ENCODE measurements at places on chromosomes 16 and 17.

DNA sequence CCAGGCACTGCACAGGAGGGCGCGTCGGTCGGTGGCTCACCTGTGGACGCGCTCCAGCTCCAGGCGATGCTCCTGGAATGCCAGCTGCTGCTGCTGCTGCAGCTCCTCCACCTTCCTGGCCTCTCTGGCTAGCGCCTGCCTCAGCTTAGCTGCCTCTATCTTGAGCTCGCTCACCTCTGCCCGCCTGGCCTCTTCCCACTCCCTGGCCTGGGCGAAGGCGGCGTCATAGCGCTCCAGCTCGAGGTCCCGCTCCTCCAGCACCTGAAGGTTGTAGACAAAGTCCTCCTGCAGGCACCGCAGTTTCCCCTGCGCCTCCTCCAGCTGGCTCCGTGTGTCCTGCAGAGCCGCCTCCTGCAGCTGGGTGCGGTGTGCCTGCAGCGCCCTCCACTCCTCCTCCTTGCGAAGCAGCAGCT lies 11.1 kb downstream of the CCDC57 start:
- DNase-seq: no peak

GRCh38 chr17:74733365-74734122 lies 3.5 kb upstream of the RAB37 start:
- DNase-seq: no peak

DNA sequence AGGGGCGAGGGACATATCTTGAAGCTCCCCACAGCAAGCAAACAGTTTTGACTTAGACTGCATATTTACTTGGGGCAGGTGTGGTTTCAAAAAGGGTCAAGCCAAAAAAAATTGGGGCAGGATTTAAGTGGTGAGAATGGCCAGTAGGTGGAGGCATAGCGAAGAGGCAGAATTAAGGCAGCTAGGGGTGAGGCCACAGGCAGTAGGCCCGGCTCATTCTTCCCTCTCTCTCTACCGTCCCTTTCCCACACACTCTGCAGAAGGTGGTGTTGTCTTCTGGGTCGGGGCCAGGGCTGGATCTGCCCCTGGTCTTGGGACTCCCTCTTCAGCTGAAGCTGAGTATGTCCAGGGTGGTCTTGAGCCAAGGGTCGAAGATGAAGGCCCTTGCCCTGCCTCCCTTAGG lies 2.6 kb downstream of the SHBG start:
- peak; percentile 46 for DNase-seq

- DNase-seq: no peak
Observed at GRCh38 chr16:12092544-12092921, 116.0 kb downstream of the SNX29 start.

GRCh38 chr16:86406056-86406455 lies 104.3 kb upstream of the FOXF1 start:
- no peak for DNase-seq

- no peak for DNase-seq
Observed at GRCh38 chr16:24324421-24324820, 68.3 kb downstream of the CACNG3 start.

DNA sequence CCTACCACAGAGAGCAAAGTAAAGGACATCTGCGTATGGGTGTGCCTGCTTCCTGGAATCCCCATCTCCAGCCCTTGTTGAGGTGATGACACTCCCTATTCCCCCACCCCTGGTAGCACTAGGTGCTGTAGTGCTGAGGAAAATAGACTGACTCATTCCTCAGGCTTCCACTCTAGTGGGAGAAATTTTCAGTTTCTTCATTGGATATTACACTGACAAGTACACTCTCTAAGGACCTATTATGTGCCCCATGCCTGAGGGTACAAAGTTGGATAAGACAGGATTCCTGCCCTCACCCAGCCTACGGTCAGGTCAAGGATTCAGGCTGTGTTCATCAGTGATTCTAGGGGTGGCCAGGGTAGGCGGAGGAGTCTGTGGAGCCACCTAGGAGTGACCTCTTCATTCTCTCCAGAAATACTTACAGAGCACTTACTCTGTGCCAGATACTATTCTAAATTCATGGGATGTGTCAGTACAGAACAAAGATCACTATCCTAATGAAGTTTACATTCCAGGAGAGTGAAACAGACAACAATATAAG lies 4.5 kb upstream of the ZC3H7A start:
- DNase-seq: no peak

GRCh38 chr17:42290577-42290976 lies 2.3 kb downstream of the STAT5A start:
- no peak for DNase-seq

- no peak for DNase-seq
Observed at GRCh38 chr17:76434870-76435269, 18.1 kb downstream of the UBE2O start.

GRCh38 chr17:50289991-50290702 lies 15.9 kb downstream of the TMEM92 start:
- peak; percentile 36 for DNase-seq

DNA sequence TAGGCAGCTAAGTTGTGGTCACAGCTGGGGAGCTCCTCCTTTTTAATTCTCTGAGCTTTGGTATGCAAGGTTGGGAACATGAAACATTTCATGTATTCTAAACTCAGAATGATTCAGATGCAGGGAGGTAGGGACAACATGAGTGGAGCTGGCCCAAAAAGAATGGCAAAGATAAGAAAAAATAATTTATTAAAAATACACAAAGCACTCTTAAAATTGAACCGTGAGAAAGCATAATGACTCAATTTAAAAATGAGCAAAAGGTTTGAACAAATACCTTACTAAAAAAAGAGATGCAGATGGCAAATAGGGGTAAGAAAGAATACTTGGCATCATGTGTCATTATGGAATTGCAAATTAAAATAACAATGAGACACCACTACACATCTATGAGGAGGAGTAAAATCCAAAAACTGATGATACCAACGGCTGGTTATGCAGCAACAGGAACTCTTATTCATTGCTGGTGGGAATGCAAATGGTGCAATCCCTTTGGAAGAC lies 175.6 kb upstream of the IRX3 start:
- no peak for DNase-seq

- DNase-seq: no peak
Observed at GRCh38 chr17:339193-340061, 13.2 kb downstream of the RPH3AL start.

GRCh38 chr16:81527477-81528178 lies 83.0 kb downstream of the CMIP start:
- no peak for DNase-seq

- DNase-seq: no peak
Observed at GRCh38 chr16:89375021-89375420, 115.3 kb downstream of the ANKRD11 start.

GRCh38 chr17:69714669-69715068 lies 300.2 kb downstream of the MAP2K6 start:
- DNase-seq: no peak

DNA sequence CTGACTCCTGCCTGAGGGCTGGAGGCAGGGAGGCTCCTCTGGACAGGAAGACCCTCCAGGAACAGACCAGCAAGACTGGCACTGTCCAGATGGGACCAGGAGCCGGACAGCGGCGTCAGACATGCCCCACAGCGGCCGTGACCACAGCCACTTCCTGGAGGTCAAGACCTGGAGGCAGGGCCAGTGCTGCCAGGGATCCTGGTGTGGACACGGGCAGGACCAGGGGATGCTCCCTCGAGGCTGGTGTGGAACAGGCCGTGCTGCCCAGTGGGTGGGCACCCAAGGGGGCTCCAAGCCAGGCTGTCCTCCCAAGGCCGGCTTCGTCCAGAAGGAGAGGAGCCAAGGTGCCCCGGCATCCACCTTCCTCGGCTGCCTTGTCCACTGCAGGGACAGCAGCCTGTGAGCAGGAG lies 4.5 kb upstream of the CCDC57 start:
- DNase-seq: peak; percentile 18

DNA sequence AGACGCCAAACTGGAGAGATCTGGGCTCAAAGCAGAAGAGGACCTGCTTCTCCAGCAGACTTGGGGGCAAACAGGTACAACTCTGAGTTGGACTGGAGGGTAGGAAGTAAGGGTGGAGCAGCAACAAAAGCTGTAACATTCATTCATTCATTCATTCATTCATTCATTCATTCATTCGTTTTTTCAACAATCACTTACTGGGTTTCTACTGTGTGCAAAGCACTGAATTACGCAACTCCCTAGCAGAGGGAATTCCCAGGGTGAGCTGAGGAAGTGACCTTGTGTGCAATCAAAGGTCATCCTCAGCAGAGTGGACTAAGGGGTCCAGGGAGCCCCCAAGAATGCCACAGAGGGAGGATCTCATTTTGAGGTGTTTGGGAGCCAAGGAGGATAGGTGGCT lies 231.1 kb upstream of the SDK2 start:
- no peak for DNase-seq

GRCh38 chr16:22685459-22685830 lies 128.5 kb upstream of the HS3ST2 start:
- DNase-seq: no peak

GRCh38 chr16:61617219-61617783 lies 418.9 kb downstream of the CDH8 start:
- DNase-seq: no peak

GRCh38 chr17:42317266-42317845 lies 29.1 kb downstream of the STAT5A start:
- DNase-seq: no peak

- DNase-seq: no peak
Observed at GRCh38 chr16:88370365-88370764, 12.4 kb upstream of the ZNF469 start.

- no peak for DNase-seq
Observed at GRCh38 chr16:19830902-19831560, 53.6 kb downstream of the GPRC5B start.

DNA sequence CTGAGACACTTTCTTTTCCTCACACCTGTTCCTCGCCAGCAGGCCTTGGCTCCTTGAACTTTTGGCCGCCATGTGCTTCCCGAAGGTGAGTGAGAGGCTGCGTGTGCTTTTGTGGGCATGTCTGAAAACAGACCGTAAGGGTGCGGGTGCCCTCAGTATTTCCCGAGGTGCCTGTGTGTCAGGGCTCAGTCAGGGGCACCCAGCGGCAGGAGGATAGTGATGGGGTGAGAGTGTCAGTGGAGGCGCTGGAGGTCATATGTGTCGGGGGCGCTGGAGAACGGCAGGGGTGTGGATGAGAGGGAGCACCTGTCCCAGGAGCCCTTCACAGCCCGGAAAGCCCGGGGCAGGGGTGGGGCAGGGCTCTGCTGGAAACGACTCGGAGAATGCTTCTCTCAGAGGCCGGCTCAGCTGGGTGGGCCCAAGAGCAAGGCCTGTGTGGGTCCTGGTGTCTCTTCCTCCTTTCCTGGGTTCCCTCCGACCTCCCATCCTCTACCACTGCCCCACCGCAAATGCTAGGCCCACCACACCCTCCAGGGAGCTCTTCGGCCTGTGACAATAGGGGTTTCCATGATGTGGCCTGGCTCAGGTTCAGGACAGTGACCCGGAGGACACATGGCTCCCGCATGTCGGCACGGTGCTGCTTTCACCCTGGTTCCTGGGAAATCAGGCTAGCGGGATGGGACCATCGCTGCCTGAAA lies 451 bp downstream of the IL32 start:
- DNase-seq: no peak

GRCh38 chr17:13865650-13866049 lies 203.7 kb upstream of the COX10 start:
- DNase-seq: no peak

DNA sequence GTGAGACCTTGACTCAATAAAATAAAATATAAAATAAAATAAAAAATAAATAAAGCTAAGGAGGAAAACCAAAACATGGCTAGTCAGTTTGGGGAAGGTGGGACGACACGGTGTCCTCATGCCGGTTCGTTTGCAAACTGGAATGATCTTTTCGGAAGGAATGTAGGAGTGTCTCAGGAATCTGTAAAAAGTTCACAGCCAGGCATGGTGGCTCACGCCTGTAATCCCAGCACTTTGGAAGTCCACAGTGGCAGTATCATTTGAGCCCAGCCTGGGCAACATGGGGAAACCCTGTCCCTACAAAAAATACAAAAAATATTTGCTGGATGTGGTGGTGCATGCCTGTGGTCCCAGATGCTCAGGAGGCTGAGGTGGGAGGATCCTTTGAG lies 14.7 kb upstream of the RPTOR start:
- DNase-seq: no peak

- peak; percentile 71 for DNase-seq
Observed at GRCh38 chr17:30378241-30378824, 394 bp upstream of the CPD start.

GRCh38 chr17:61482467-61482866 lies 30.2 kb downstream of the TBX4 start:
- DNase-seq: no peak

DNA sequence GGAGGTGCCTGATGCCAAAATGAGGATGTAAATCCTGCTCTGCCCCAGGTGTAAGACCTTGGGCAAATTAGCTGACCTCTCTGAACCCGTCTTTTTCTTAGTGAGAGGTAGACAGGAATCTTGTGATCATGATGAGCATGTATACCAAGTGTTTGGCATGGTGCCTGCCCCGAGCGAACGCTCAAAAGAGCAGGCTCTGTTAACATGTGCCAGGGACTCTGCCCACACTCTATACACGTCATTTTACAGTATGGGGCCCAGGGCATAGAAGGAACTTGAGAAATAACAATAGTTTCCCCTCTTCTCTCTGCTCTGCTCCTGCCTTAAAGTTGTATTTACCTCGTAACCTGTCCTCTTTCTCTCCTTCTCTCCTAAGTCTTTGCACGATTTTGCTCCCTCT lies 9.3 kb upstream of the MAF start:
- DNase-seq: no peak

DNA sequence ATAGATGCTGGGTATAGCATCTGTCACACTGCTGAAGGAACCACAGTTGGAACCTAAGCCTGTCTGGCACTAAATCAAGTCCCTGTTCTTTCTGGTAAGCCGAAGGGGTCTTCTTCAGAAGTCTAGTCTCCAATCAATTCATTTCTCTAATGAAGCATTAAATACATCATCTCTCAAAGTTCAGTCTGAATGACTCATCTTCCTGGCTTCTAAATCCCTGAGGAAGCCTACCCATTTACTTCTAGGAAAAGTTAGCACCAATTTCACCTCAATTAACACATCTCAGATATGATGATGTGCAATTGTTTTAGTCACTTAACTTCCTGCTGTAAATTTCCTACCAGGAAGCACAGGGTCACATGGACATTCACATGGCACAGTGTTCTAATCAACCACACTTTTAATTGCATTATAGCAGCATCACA lies 49.9 kb downstream of the TEX14 start:
- no peak for DNase-seq

DNA sequence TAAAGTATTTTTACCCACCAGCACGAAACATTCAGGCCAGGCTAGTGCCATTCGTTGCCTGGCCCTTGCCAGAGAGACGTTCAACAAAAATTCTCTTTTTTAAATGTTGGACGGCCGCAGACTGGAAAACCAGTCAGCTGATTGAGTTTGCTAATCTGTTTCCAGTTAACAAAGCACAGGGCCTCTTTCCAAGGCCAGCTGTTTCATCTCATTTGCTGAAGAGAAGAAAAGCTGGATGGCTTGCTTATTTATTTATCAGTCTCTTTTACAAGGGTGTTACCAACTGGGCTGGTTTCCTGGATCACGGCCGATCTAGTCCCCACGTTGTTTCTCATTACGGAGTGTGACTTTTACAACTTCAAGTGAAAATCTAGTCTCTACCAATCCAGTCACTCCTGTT lies 418.7 kb upstream of the DYNLRB2 start:
- no peak for DNase-seq

Data from activated T-cell treated with anti-CD3 and anti-CD28 coated beads, Interleukin-2, amount 50 U/mL, for 72 hours (primary cell).